Ammon's horn (tissue), 1 donor: ENCODE measurements at places on chromosomes 6 and 20.

DNA sequence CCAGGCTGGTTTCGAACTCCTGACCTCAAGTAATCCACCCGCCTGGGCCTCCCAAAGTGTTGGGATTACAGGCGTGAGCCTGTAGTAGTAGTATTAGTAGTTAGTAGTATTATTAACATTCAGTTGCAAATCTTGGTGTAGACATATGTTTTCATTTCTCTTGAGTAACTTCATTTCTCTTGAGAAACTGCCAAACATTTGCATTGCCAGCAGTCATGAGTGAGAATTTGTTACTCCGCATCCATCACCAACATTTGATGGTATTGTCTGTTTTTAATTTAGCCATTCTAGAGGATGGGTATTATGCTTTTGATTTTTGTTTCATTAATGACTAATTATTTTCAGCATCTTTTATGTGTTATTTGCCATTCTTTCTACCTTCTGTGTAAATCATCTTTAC, 1.5 kb upstream of the ERVFRD-1 start:
- DNase-seq: no peak

- DNase-seq: no peak
Observed at GRCh38 chr6:5637714-5638113, 369.0 kb downstream of the NRN1 start.

DNA sequence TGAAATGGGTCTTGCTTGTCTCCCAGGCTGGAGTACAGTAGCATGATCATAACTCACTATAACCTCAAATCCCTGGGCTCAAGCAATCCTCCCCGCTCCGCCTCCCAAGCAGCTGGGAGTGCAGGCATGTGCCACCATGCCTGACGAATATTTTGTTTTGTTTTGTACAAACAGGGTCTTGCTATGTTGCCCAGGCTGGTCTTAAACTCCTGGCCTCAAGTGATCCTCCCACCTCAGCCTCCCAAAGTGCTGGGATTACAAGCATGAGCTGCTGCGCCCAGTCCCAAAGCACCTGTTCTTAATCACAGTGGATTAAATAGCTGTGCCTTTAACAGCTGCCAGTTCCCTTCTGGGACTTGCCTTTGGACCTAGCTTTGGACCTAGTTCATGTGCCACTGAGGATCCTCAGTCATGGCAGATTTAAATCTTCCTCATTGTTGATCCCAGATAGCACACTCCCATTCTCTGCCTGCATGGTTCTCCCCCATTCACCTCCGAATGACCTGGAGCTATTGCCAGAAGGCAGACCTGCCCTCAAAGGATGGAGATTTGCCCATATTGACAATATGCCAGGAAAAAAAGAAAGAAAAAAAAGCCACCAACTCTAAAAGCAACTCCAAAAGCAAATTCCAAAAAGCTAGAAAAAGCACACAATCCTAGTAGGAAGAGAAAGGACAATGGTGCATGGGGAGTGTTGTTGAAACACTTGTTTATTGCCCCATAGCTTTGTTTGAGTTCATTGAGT, 10.6 kb downstream of the POFUT1 start:
- DNase-seq: no peak

GRCh38 chr6:147468634-147469033, 39.9 kb upstream of the SAMD5 start:
- no peak for DNase-seq

- DNase-seq: no peak
Observed at GRCh38 chr20:15814360-15814759, 758.9 kb downstream of the KIF16B start.
